ENCODE measurements at places on chromosomes 13 and 19.

DNA sequence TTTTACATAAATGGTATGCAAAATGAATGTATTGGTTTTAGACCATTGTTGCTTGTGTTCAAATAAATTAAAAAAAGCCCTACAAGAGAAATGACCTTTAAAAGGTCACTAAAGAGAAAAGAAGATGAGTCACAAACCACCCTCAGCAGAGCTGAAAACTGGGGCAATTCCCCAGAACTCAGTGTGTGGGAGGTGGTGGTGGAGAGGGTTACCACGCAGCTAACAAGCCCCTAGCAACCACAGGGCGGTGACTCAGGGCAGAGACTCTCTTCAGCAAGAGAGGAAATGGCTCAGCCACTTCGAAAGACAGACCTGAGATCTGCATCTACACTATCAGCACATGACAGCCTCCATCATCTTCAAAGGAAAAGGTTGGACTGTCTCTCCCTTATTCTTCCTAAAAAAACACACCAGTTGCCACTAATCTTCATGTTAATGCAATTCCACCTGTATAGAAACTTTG, 29.4 kb upstream of the NDFIP2 start:
- DNase-seq = peak; percentile 92

- DNase-seq = peak; percentile 62
Measured at GRCh38 chr19:46614114-46614722, 10.7 kb downstream of the PTGIR start.

GRCh38 chr19:57563547-57563946, 3.9 kb upstream of the ZNF550 start:
- no peak for DNase-seq

DNA sequence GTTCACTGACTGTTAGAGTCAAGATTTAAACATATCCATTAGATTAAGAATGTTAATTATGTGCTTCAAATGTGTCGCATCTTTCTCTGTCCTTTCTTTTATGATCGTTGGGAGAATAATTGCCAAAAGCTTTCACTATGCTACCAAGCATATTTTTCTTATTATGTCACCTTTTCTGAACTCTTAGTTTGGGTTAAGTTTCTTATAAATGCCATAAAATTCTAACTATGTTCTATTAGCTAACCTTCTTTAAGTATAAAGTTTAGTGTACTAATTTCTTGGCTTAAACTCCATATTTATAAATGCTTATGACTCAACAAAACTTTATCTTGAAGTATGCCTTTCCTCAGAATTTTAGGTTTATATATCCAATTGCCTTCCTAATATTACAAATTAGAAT, 1759.4 kb downstream of the PCDH9 start:
- DNase-seq = peak; percentile 13

DNA sequence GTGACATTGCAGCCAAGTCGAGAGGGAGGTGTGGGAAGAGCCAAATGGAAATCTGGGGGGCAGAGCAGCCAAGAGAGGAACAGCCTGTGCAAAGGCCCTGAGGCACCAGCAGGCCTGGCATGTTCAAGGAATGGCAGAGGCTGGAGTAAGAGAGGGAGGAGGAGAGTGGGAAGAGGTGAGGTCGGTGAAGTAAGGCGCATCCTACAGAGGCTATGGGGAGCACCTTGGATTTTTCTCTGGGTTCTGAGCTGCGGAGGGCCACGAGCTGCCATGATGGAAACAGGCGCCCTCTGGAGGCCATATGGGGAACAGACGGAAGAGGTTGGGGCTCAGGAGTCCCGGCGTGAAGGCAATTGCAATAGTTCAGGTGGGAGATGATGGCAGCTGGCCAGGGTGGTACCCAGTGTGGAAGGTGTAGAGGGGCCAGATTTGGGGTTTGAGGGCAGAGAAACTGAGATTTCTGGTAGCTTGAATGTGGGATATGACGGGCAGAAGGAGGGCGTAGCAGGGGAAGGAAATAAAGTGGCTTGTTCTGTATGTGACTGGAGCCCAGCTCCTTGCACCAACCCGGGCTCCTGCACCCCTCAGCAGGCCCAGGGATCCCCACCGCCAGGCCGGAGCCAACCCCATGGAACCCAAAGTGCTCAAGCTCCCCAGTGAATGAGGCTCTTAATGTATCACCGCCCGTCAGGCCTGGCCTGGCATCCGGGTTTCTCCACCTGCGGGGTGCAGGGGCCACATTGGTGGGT, 20.5 kb upstream of the STRN4 start:
- no peak for DNase-seq

DNA sequence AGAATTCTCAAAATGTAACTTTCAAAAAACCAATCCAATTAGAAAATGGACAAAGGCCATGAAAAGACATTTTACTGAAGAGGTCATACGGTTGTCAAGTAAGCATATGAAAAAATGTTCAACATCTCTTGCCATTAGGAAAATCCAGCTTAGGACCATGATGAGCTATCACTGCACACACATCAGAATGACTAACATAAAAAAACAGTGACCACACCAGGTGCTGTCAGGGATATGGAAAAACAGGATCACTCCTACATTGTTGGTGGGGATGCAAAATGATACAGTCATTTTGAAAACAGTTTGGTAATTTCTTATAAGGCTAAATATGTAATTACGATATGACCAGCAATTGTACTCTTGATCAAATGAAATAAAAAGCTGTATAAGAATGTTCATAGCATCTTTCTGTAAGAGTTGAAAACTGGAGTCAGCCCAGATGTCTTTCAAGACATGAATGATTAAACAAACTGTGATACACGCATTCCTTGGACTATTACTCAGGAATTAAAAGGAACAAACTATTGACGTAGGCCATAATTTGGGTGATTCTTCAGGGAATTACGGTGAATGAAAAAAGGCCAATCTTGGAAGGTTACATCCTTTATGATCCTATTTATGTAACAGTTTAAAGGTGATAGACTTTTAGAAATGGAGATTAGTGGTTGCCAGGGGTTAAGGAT, 26.9 kb upstream of the RCBTB2 start:
- peak; percentile 71 for DNase-seq

DNA sequence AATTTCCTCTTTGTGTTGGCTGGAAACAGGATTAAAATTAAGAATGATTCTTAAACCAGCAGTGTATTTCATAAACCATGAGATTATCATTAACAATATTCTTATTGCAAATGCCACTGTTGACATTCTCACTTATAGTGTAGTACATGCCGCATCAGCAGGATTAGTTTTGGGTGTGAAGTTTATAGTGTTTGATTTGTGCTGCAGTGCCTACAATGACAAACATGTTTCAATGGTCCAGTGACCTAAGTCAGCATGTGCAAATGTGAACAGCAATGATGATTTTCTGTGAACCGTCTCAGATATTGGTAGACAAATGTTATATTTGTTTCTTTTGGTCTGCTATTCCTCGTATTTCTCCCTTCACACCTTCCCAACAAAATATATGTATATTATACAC, 49.8 kb upstream of the TDRD3 start:
- no peak for DNase-seq

DNA sequence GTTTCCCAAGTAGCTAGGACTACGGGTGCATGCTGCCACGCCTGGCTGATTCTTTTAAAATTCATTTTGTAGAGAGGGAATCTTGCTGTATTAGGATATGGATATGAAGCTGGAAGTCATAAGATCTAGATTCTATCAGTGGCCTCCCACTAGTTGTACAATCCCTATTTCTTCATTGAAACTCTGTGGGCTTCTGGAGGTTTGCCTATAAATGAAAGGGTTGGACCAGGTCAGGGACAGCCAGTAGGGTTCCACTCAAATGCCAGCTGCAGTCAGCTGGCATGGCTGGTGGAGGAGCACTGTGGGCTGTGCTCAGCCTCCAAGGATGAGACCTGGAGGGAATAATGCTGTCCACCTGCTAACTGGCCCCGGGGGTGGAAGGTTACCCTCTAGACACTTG, 110.2 kb upstream of the GJB6 start:
- no peak for DNase-seq

DNA sequence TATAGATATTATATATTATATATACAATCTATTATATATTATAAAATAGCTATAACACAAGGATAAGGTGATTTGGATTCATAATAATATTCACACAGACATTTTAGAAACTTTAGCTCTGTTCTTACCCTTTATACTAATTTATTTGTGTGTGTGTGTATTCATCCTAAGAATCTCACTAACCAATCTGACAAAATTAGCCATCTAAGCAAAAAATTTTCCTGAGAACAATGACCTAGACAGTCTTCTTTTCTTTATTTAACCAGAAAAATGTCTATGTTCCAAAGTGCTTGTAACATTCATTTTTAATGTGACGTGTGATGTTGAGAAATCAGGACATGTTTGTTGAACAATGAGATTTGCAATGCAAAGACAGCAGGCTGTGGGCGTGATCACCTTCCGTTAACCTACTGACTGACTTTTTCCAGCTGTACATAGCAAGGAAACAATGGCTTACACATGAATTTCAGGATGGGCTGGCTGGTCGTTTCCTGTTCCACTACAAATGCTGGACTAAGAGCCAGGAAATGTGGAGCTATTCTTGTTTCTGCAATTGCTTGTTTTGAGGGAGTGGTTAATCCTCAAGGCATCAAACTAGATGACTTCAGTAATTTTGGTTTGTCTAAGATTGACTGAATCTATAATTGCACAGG, 634.6 kb upstream of the ARGLU1 start:
- no peak for DNase-seq

DNA sequence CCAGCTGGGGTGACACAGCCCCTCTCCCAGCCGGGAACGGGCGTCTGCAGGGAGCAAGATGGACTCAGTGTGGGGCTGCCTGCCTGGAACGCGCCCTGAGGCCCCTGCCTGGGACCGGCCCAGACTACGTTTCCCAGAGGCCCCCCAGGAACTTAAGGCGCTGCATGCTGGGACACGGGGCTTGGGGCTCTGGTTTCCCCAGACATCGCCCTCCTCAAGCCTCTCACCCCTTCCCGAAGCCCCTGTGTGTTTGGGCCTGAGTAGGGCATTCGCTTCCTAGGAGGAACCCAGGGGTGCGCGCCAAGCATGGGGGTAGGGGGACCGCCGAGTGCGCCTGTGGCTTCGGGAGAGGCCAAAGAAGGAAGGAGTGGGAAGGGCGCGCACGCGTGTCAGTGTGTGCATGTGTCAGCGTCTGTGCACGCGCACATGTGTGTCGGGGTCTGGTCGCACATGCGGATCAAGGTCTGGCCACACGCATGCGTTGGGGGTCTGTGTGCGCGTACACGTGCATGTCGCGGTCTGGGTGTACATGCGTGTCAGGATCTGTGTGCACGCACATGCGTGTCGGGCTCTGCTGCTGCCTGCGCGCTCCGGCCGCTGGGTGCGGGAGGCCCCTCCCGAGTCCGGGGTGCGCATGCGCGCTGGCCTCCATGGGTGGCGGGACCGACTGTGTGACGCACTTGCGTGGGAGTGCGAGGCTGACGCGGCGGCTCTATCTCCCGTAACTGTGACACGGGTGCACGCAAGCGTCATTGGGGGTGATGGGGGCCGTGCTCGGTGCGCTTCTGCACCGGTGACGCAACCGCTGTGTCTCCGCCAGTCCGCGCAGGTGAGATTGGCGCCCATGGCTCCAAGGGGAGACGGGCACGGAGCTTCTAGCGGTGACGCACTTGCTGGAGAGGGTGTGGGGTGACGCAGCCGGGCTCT, 16.2 kb downstream of the ZNF331 start:
- peak; percentile 69 for DNase-seq

GRCh38 chr13:45336025-45336800, 4.8 kb downstream of the TPT1 start:
- DNase-seq = no peak

- DNase-seq = peak; percentile 78
Measured at GRCh38 chr19:54517483-54517882, 14.9 kb downstream of the LAIR2 start.

- DNase-seq = no peak
Measured at GRCh38 chr13:41236369-41236768, 27.0 kb downstream of the MTRF1 start.

- DNase-seq = no peak
Measured at GRCh38 chr19:52170863-52171320, 529 bp downstream of the ZNF836 start.

GRCh38 chr13:81058211-81058915, 717.4 kb upstream of the SPRY2 start:
- DNase-seq = no peak

DNA sequence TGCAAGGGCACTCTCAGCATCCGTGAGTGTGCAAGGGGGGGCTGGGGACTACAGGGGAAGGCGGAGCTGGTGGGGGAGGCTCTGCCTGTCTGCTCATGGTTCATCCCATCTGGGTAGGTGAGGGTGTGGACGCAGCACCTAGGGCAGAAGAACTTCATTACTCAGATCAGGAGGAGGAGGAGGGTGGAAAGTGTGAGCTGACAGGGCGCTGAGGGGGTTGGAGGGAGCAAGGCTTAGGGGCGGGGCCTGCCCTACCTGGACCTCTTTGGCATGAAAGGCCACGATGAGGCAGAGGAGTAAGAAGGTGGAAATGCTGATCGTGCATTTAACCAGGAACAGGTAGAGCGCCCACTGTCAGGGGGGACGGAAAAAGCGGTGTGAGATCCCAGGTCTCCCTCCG, 4.5 kb downstream of the KCNN4 start:
- DNase-seq = no peak

- peak; percentile 39 for DNase-seq
Measured at GRCh38 chr19:5690955-5691821, 1.1 kb downstream of the RPL36 start.

DNA sequence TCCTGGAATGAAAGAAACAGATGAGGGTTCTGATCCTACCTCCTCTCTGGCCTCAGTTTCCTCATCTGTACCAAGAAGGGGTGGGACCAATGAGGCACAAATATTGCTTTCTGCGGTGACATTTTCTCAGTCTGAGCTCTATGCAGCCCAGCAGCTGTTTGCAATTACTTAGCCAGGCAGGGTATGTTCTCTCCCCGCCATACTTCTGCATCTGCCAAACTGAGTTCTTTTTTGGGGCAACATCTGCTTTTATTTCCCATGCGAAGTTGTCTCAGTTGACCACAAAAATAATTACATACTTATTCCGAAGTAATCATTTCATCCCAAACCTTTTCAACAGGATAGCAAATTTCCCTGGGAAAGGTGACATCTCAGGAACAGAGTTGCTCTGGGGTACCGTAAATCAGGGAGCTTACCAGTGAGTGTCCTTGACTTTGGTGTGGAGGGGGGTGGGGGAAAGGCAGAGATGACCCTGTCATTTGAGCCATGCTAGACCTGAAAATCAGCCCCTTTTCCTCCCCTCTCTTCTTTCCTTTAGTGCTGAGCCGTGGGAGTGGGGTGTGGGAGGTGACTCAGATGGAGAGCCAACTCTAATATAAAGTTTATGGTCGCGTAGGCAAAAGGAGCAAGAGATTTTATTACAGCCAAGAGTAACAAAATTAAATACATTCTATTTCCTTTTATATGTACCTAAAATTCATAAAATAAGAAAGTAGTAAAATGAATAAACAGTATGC, 165.7 kb upstream of the KL start:
- no peak for DNase-seq

GRCh38 chr13:98313023-98313921, 136.2 kb upstream of the RNF113B start:
- DNase-seq = no peak

GRCh38 chr13:64339373-64340063, 2890.6 kb downstream of the PCDH9 start:
- DNase-seq = no peak

DNA sequence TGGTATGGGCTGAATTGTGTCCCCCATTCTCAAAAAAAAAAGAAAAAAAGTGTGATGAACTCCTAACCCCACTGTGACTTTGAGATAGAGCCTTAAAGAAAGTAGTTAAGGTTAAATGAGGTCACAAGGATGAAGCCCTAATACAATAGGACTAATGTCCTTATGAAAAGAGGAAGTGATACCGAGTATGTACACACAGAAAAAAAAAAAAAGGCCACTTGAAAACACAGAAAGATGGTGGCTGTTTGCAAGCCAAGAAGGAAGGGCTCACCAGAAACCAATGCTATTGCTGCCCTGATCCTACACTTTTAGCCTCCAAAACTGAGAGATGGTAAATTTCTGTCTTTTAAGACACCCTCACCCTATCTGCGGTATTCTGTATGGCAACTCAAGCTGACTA, 955.6 kb downstream of the PCDH17 start:
- DNase-seq = no peak

Data from NCI-H226 (cell line).